ENCODE measurements at places on chromosomes 4 and X. TPM values are rescaled to one million over a fixed set of nuclear protein-coding genes. Genes with fewer than 3 reads are reported as not detected.

The FGB gene
- not detected for total RNA-seq

The TEX13B gene
- not detected for total RNA-seq

The PPP4R3C gene
- total RNA-seq, result not detected

The GAB3 gene
- total RNA-seq, result 40.3 TPM

The ATP1B4 gene
- not detected for total RNA-seq

The GPR34 gene
- total RNA-seq, result 11.2 TPM

The PRRG1 gene
- 6.9 TPM for total RNA-seq

DNA sequence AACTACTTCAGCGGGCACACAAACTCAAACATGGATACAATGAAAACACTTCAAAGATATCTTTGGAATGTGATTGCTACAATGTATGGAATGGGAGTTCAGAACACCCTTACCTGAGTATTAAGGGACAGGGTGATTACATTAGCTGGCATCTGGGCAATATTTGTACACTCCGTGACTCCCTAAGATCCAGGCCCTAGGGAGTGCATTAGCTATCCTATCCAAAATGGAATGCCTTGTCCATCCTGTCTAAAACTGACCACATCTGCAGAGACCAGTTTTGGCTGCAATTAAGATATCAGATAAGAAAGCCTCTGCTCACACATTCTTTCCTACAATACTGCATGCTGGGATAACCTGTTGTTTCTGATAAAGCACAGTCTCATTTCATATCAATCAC, 176.6 kb upstream of the EMCN start:
- H3K36me3 ChIP-seq, result no peaks in the 10 kb centered on the region
- no peaks in the 10 kb centered on the region for H3K4me1 ChIP-seq
- H3K27me3 ChIP-seq, result no peaks in the 10 kb centered on the region
- no peak overlapping the region for H3K4me3 ChIP-seq
- no peak overlapping the region for H3K27ac ChIP-seq

DNA sequence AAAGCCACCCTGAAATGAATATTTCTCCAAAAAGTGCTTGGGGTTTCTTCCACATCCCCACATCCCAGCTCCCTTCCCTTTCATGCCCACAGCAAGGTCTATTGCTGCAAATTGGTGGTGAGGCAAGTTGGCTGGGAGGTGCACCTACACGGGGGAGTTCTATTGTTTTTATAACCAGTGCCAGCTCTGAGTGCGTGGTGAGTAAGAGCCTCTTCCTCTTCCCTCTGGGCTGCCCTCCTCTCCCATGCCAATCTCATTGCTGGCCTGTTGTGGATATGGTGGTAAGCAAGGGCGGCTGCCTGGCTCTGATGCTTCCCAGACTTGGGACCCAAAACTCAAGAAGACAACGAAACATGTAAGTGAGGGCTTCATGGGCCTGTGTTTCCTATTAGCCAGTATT, 204.3 kb downstream of the SHROOM3 start:
- no peak overlapping the region for H3K27ac ChIP-seq
- no peak for DNase-seq
- no peaks in the 10 kb centered on the region for H3K27me3 ChIP-seq
- no peak overlapping the region for H3K4me3 ChIP-seq
- no peaks in the 10 kb centered on the region for H3K4me1 ChIP-seq
- H3K36me3 ChIP-seq, result no peaks in the 10 kb centered on the region

GRCh38 chr4:26953366-26953765, 92.7 kb downstream of the STIM2 start:
- no peaks in the 10 kb centered on the region for H3K36me3 ChIP-seq
- no peaks in the 10 kb centered on the region for H3K27me3 ChIP-seq
- no peak overlapping the region for H3K27ac ChIP-seq
- H3K4me1 ChIP-seq, result peaks cover 17% of the 10 kb centered on the region

DNA sequence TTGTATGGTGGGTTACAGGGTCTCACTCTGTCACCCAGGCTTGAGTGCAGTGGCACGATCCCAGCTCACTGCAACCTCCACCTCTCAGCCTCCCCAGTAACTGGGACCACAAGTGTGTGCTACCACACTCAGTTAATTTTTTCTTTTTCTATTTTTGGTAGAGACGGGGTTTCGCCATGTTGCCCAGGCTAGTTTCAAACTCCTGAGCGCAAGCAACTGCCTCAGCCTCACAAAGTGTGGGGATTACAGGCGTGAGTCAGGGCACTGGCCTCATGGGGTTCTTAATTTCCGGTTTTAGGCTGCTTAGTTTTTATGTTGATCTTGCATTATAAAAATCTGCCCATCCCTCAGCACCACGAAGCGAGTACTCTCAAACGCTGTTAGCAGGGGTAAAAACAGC, 6.7 kb downstream of the BCAP31 start:
- H3K27me3 ChIP-seq, result no peaks in the 10 kb centered on the region
- H3K36me3 ChIP-seq, result peaks cover 28% of the 10 kb centered on the region
- no peak for DNase-seq
- H3K4me3 ChIP-seq, result no peak overlapping the region

DNA sequence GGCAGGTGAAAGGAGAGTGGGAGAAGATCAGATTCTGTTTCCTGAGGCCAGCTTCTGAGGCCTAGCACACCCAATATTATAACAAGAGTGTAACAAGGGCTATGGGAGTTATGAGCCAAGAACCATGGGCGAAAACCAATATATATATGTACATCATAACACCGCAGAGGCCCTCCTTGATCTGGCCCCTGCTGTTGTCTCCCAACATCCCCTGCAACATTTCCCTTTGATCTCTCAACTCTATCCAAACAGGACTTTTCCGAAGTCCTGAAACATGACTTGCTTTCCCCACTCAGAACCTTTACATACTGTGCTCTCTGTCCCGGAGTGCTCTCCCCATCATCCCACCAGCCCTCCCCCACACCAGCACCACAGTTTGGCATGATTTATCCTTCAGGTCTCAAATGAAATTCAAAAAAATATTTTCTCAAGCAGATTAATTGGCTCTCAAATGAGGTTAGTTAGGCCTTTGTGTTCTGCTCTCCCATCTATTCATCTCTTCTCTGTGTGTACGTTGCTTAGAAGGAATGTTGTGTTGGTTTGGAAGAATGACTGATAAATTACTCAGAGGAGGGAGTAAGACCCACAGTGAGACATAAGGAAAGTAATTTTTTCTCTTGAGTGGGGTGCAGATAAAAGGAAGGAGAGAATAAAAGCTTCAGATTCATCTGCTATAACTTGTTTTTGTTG, 58.1 kb upstream of the SMIM10 start:
- H3K36me3 ChIP-seq, result no peaks in the 10 kb centered on the region
- no peaks in the 10 kb centered on the region for H3K4me1 ChIP-seq
- no peaks in the 10 kb centered on the region for H3K27me3 ChIP-seq
- no peak for DNase-seq

GRCh38 chr4:40289366-40290188, 45.6 kb upstream of the CHRNA9 start:
- H3K4me1 ChIP-seq, result peaks cover 15% of the 10 kb centered on the region
- DNase-seq, result no peak
- no peaks in the 10 kb centered on the region for H3K36me3 ChIP-seq
- H3K27me3 ChIP-seq, result no peaks in the 10 kb centered on the region
- no peak overlapping the region for H3K4me3 ChIP-seq
- no peak overlapping the region for H3K27ac ChIP-seq

DNA sequence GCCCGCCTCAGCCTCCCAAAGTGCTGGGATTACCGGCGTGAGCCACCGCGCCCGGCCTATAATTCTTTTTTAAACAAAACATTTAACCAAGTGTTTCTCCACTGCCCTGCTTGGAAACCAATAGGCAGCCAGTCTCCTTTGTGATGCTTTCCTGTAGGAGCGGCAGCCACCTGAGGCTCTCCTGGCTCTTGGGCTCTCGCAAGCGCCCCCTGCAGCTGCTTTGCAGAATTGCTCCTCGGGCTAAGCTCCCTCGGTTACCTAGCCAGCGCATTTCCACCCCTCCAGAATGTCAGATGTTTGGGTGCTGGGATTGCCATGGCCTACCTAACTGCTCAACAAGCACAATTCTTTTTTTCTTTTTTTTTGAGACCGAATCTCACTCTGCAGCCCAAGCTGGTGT, 7.7 kb downstream of the S100P start:
- H3K4me3 ChIP-seq, result no peak overlapping the region
- peaks cover 39% of the 10 kb centered on the region for H3K4me1 ChIP-seq
- DNase-seq, result peak; percentile 75
- H3K36me3 ChIP-seq, result peaks cover 44% of the 10 kb centered on the region

DNA sequence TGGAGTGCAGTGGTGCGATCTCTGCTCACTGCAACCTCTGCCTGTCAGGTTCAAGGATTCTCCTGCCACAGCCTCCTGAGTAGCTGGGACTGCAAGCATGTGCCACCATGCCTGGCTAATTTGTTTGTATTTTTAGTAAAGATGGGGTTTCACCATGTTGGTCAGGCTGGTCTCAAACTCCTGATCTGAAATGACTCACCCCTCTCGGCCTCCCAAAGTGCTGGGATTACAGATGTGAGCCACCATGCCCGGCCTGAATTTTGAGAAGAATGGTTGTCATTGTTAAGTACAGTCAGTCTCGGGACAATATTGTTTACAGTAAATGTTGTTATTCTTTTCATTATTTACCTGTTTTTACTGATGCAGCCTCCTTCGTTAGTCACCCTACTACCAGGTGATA, 1226.2 kb upstream of the TENM3 start:
- no peak overlapping the region for H3K4me3 ChIP-seq
- H3K27ac ChIP-seq, result no peak overlapping the region
- no peak for DNase-seq
- no peaks in the 10 kb centered on the region for H3K4me1 ChIP-seq

GRCh38 chrX:155056471-155056870, 14.5 kb downstream of the CMC4 start:
- no peak overlapping the region for H3K4me3 ChIP-seq
- H3K27me3 ChIP-seq, result no peaks in the 10 kb centered on the region
- no peak for DNase-seq
- H3K4me1 ChIP-seq, result peaks cover 10% of the 10 kb centered on the region
- H3K27ac ChIP-seq, result peak overlapping the region; percentile 50
- no peaks in the 10 kb centered on the region for H3K36me3 ChIP-seq

DNA sequence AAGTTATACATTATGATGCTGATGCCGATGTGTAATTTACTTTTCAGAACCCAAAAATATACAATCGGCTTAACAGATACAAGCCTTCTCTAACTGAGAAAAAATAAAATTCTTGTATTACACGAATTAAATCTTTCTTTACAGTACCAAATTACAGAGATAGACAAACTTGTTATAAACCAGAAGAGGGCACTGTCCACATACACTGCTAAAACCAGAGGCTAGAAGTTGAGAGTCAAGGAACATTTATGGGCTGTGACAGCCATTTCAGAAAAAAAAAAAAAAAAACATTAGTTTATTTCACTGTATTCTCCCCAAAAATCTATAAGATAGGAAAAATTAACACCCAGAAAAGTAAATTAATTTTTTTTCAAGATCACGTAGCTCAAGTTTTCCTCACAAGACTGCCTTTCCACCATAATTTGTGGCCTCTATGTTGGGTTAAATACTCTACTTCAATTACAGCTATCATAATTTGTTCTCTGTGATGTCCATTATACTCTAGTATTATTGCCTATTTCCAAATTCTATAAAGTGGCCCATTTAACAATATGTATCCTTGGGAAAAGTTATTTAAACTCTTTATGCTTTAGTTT, 12.0 kb downstream of the EREG start:
- peaks cover 5% of the 10 kb centered on the region for H3K27me3 ChIP-seq
- no peaks in the 10 kb centered on the region for H3K4me1 ChIP-seq
- no peak overlapping the region for H3K27ac ChIP-seq
- H3K4me3 ChIP-seq, result no peak overlapping the region

DNA sequence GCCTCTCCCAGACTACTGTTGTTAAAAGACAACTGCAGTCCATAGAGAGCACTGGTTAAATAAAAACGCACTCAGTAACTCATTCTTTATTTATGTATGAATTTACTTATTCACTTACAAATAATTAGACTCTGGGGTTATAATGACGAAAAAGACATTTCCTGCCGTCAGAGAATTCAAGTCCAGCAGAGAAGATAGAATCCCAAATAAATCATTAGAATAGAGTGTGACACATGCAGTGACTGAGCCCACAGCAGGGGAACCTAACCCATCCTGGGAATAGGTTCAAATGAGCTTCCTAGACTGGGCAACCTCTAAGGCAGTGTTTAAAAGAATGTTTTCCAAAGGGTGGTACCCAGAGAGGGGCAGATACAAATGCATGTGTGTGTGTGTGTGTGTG, 53.9 kb downstream of the FGFBP1 start:
- H3K27me3 ChIP-seq, result no peaks in the 10 kb centered on the region
- DNase-seq, result no peak
- H3K4me3 ChIP-seq, result no peak overlapping the region
- no peak overlapping the region for H3K27ac ChIP-seq

GRCh38 chrX:118630848-118631247, 96.6 kb upstream of the IL13RA1 start:
- no peak for DNase-seq
- no peak overlapping the region for H3K4me3 ChIP-seq
- no peak overlapping the region for H3K27ac ChIP-seq

GRCh38 chrX:125651426-125651825, 331.8 kb downstream of the TEX13C start:
- H3K4me1 ChIP-seq, result no peaks in the 10 kb centered on the region
- H3K27ac ChIP-seq, result no peak overlapping the region
- no peak for DNase-seq
- no peak overlapping the region for H3K4me3 ChIP-seq
- no peaks in the 10 kb centered on the region for H3K36me3 ChIP-seq

GRCh38 chr4:186020793-186021407, 48.1 kb upstream of the TLR3 start:
- no peak overlapping the region for H3K27ac ChIP-seq
- no peak for DNase-seq
- H3K27me3 ChIP-seq, result no peaks in the 10 kb centered on the region
- no peak overlapping the region for H3K4me3 ChIP-seq
- peaks cover 14% of the 10 kb centered on the region for H3K4me1 ChIP-seq

- no peak overlapping the region for H3K27ac ChIP-seq
- no peaks in the 10 kb centered on the region for H3K4me1 ChIP-seq
- no peak overlapping the region for H3K4me3 ChIP-seq
- DNase-seq, result no peak
- no peaks in the 10 kb centered on the region for H3K27me3 ChIP-seq
Observed at GRCh38 chrX:55709735-55710134, 7.8 kb upstream of the RRAGB start.

GRCh38 chrX:41122664-41123257, 37.5 kb downstream of the USP9X start:
- no peaks in the 10 kb centered on the region for H3K27me3 ChIP-seq
- no peak for DNase-seq
- peaks cover 21% of the 10 kb centered on the region for H3K36me3 ChIP-seq
- no peak overlapping the region for H3K27ac ChIP-seq
- peaks cover 62% of the 10 kb centered on the region for H3K4me1 ChIP-seq

DNA sequence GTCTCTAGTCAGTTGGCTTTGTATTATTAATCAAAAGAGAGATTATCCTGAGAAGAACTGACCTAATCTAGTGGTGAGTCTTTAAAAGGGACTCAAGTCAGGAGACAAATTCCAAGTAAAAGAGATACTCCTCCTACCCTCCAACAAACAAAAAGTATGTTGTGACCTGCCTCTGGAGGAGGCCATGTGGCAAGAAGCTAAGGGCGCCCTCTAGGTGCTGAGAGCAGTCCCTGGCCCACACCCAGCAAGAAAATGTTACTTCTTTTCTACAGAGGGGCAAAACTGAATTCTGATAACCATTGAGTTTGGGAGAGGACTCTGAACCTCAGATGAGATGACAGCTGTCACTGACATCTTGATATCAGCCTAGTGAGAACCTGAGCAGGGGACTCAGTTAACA, 953.6 kb upstream of the AGA start:
- no peak for DNase-seq
- H3K4me3 ChIP-seq, result no peak overlapping the region
- H3K36me3 ChIP-seq, result no peaks in the 10 kb centered on the region
- H3K27ac ChIP-seq, result no peak overlapping the region
- H3K27me3 ChIP-seq, result no peaks in the 10 kb centered on the region
- H3K4me1 ChIP-seq, result no peaks in the 10 kb centered on the region

All from spleen (tissue), 13 donors.